RWPE1 (cell line): ENCODE measurements at places on chromosomes 3 and 15.

- DNase-seq = no peak
These were observed 236.6 kb downstream of the SATB1 start for GRCh38 chr3:18188491-18188890.

- no peak for DNase-seq
These were observed 25.9 kb downstream of the ADCY5 start for GRCh38 chr3:123423031-123423430.

GRCh38 chr3:64344721-64345207, 119.5 kb upstream of the PRICKLE2 start:
- peak; percentile 44 for DNase-seq

DNA sequence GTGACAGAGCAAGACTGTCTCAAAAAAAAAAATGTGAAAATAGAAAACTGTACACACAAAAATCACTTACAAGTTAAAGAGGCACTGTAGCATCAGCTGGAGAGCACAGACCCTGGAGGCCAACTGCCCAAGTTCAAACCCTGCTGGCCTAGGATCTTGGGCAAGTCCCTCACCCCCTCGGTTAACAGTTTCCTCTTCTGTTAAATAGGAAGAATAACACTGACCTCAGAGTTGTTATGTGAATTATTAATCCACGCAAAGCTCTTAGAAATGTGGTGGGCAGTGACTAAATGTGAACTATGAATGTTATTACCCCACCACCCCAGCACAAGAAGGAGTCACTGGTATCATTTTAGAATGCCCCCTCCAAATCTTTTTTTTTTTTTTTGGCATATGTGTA, 11.2 kb downstream of the CIB1 start:
- DNase-seq = no peak

DNA sequence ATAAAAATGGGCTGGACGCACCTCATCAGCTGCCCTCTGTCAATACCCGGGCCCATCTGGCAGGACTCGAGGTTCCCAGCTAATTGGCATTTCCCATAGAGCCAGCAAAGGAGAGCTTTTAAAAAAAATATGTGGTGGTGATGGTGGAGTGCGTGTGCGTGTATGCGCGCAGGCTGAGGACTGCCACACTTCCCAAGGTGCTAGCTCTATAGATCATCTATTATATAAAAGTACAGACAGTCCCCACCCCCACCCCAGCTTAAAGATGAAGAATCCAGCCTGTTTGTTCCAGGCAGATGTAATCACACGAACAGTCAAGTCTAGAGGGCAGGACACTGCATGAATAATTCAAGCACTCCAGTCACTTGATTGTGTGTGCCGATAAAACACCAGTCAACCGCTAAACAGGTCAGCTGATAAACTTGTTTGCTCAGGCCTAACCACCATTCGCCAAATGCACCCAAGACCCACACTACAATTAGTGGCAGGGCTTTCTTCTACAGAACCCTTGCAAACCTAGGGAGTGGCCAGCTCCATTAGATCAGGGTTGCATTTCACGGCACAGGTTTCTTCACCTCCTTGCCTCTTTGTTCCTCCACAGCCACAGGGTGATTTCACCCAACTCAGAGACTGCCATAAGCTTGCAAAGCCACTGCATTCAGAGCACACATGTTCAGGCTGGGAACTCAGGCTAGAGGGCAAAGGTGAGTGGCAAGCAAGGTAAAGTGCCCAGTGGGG, 5.8 kb downstream of the TLE3 start:
- peak; percentile 47 for DNase-seq

- no peak for DNase-seq
These were observed 841 bp downstream of the SLC6A20 start for GRCh38 chr3:45795509-45795881.

GRCh38 chr3:129857899-129858298, 35.6 kb downstream of the TMCC1 start:
- no peak for DNase-seq

GRCh38 chr3:66583424-66584040, 82.7 kb upstream of the LRIG1 start:
- DNase-seq = peak; percentile 20

GRCh38 chr3:44870375-44871061, 3.9 kb upstream of the TGM4 start:
- no peak for DNase-seq

DNA sequence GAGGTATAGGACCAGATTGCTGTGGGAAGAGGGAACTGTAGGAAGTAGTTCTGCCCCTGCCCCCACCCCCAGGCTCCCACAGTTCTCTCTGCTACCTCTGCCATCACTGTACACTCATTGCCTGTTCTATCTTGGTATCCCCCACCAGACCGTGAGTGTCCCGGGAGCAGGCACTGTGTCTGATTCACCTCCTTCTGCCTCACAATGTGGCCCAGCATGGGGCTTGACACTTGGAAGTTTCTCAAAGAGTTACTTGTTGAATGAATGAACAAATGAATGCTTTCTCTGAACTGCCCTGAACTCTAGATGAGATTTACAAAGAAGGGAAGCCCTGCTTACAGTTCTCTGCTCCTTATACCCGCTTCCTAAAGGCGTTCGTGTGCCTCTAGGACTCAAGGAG, 27.1 kb upstream of the PIK3CB start:
- no peak for DNase-seq

- DNase-seq = no peak
These were observed 79.5 kb downstream of the KBTBD8 start for GRCh38 chr3:67077656-67078055.

DNA sequence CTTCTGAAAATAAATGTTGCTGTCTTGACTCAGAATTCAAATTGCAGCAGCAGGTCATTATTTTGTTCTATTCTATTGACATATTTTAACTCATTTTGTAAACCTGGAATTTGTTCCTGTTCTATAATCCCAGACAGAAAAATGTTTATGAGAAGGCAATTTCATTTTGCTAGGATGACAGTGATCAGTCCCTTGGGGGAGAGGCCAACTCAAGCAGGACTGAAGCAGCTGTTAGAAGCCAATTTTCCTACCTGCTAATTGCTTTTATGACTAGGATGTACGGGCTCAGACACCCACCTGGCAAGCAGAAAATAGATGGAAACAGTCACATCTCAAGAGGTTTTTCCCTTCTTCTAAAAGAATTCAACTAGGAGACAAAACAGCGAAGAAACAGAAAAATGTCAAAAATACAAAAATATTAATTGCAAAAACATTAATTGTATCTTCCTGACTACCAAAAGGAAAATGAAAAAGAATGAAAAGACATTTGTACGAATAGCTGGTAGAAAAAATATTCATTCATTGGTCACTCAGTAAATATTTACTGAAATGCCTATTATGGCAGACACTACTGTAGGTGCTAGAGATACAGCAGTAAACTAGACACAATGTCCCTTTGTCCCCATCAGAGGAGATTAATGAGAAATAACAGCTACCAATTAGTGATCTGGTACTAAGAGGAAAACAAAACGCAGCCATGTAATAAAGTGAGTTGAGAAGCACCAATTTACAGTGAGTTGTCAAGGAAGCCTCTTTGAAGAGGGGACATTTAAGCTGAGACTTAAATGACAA, 73.5 kb downstream of the PEAK1 start:
- no peak for DNase-seq

DNA sequence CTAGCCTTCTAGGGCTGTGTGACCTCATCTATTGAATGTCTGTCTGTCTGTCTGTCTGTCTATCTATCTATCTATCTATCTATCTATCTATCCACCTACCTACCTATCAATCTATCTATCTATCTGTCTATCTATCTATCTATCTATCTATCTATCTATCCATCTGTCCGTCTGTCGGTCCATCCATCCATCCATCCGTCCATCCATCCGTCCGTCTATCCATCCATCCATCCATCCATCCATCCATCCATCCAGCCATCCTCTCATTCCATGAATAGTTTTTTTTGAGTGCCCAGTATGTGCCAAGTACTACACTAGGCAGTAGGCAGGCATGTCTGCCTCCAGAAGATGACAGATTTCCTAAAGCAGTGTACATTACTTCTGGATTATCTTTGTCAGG, 122.5 kb downstream of the FOXB1 start:
- DNase-seq = no peak

GRCh38 chr3:14885307-14885706, 62.1 kb upstream of the NR2C2 start:
- no peak for DNase-seq

- no peak for DNase-seq
These were observed 18.5 kb downstream of the LIMD1 start for GRCh38 chr3:45612918-45613602.

DNA sequence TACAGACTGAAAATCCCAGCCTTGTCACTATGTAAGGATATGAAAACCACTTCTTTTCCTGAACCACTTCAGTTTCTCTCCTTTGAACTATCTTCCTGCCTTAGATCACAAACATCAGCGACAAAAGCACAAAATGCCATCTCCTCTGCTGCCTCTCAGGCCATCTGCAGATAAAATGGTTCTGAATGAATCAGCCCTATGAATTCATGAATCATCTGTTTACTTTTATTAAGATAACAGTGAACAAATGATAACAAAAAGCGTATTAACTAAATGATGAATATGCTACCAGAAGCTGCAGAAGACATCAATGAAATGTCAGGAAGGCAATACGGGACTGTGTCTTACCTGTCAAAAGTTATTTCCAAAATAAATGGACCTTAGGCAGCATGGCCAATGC, 928.1 kb downstream of the ROBO1 start:
- DNase-seq = no peak

- DNase-seq = no peak
These were observed 86.7 kb upstream of the SELENOK start for GRCh38 chr3:53978386-53978785.

- DNase-seq = no peak
These were observed 14.3 kb downstream of the ZBTB47 start for GRCh38 chr3:42667523-42668412.

- DNase-seq = no peak
These were observed 121.6 kb downstream of the RBPMS2 start for GRCh38 chr15:64653757-64654156.

DNA sequence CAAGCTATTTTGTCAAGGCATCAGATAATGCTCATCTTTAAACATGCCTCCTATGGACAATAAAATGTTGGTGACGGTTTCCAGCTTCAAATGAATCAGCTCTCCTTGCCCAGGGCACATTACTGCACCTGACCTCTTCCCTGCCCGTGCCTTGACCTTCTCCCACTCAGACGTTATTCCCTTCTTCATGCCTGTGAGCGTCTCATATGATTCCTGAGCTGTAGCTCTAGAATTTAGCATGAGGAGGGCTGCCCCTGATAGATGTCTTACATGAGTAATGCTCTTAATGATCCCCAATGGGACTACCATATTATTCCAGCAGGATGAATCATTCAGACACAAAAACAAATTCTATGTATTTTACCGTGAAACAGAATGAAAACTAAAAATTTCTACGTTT, 762.7 kb downstream of the ROBO1 start:
- DNase-seq = no peak

GRCh38 chr3:4533489-4534443, 40.6 kb downstream of the ITPR1 start:
- DNase-seq = no peak
